Activated T-helper 1 cell treated with anti-CD3 and anti-CD28 coated beads, Interleukin-12 subunit alpha, Interleukin-12 subunit beta, Interleukin-2, Interleukin-4 antibody, amounts not matched to agents 30 ng/mL and 10 ng/mL and 1 ng/mL, durations not matched to agents 14 hours and 24 hours and 36 hours (primary cell): ENCODE measurements at places on chromosomes 16 and 17. TPM values are rescaled to one million over a fixed set of nuclear protein-coding genes. Genes with fewer than 3 reads are reported as not detected.

GRCh38 chr16:19346335-19346922 lies 60.9 kb downstream of the CLEC19A start:
- DNase-seq = no peak

Gene CACNG3
- not detected in 2 replicates for total RNA-seq

Gene SHISA9
- 0.18 TPM in 1 of 2 replicates, not detected in the other for total RNA-seq

GRCh38 chr17:55965051-55965450 lies 188.2 kb upstream of the ANKFN1 start:
- DNase-seq = no peak

Gene SLC38A8
- not detected in 2 replicates for total RNA-seq

DNA sequence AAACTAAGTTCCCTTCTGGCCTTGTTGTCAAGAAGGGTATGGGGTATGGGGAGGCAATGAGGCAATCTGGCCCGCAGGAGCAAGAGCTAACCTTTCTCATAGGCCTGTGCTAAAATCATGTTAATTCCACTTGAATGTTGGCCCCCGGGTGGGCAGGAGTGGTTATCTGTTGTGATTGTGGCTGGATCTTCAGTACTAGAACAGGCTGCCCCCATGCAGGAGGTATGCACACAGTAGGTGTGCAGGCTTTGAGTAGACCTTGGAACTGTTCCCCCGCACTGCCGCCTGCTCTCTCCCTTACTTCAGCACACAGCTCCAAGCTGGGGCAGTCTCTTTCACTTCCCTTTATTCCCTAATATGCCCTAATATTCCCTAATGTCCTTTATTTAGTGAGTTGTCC lies 52.4 kb upstream of the TANGO6 start:
- DNase-seq = no peak

- no peak for DNase-seq
Observed at GRCh38 chr17:40373324-40373723, 8.8 kb upstream of the GJD3 start.

DNA sequence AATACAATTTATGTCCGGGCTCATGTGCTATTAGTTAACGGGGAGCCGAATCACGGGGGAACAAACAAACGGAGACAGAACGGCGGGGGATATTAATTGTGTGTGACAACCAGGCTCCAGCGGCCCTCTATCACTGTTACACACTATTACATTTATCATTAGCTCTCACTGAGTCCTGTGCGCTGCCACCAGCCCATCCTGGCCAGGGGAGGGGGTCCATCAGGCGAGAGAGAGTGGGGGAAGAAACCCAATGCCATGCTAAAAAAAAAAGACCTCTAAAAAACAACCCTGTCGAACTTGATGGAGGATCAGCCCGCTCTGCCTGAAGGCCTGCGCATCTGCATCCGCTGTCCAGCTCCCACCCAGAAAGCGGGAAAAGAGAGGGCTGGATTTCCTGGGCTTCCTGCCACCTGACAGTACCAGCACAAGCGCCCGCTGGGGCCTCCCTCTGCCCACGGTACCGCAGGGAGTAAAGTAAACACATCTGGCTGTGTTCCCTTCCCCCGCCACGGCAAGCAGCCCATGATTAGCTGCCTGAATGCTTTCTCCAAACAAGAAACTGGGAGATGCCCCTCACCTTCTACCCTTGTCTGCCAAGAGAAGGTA lies 41.7 kb downstream of the PIPOX start:
- DNase-seq = no peak

Gene SULT1A3
- total RNA-seq = 18.9 and 20.4 TPM in 2 replicates

Gene MLX
- 74.1 and 75.4 TPM in 2 replicates for total RNA-seq

DNA sequence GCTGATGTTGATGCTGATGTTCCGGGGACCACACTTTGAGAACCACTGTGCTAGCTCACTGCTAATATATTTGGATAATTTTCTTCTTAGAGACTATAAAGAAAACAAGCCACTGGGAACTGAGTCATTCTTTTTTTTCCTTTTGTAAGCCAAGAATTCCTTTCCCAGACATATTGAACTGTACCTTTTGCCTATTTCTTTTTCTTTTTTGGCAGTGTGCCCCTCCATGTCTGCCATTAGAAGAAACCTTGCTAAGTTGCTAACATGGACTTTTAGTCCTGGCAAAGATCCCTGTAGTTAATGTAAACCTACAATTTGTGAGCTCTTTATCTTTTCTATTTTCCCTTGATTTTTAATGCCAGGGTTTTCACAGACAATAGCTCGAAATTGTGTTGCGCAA lies 17.3 kb upstream of the ERCC4 start:
- no peak for DNase-seq

Gene FADS6
- total RNA-seq = not detected in 2 replicates

Gene CIAPIN1
- 98.0 and 98.4 TPM in 2 replicates for total RNA-seq

DNA sequence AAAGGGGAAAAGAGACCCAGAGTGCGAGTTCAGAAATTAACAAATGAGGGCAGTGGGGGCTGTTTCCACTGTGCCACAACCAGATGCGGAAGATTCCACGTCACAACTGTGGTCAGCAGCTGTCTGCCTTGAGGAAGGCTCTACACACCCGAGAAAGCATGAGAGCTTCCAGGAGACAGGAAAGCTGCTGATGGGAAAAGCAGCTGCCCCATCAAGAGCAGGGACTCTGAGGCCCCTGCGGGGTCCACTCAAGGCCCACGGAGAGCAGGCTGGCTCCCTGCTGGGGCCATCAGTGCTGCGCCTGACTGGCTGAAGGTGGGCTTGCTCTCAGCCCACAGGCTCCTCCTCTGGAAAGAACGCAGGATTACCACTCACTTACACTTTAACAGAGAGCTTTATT lies 14.8 kb upstream of the TRAP1 start:
- no peak for DNase-seq

Gene ITGB3
- not detected in 2 replicates for total RNA-seq

Gene SLC5A2
- total RNA-seq = not detected in 2 replicates

GRCh38 chr16:70453892-70454221 lies 538 bp upstream of the FCSK start:
- DNase-seq = no peak

- DNase-seq = no peak
Observed at GRCh38 chr17:78343187-78343542, 16.7 kb downstream of the SOCS3 start.

DNA sequence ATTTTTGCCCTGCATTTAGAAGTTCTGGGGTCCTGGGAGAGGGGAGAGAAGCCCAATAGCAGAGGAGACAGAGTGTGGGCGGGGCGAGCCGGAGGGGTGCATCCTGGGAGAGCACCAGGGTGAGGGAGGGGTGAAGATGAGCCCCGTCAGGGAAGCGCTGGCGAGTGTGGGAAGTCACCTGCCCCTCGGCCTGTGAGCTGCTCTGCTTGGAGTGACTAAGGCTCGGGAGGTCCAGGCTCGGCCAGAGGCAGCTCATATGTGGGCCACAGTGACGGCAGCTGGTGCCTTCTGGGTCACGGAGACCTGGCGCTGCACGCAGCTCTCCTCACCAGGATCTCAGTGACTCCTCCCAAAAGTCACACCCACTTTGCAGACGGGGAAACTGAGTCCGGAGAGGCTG lies 1.1 kb downstream of the ZG16B start:
- DNase-seq = no peak

GRCh38 chr17:2054512-2055291 lies at the start of gene HIC1:
TSS of gene HIC1 (plus strand) at chr17:2055103. CDS start at chr17:2056691, 1,588 bp downstream.
- DNase-seq = peak; percentile 85

DNA sequence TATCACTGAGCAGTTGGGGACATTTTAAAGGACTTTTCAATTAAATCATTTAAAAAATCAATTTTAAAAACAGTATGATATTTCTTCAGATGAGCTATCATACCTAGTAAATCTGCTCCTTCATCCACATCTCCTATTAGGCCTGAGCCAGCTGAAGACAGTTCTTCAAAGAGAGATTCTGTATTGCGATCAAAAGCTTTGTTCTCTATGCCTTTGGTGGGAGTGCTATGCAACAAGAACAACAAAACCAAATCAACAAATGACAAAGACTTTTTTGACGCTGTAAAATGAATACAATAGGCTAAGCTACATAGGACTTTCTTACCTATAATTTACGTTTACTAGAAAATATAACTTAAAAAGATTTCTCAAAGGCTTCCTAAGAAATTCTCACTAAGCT lies 106.5 kb downstream of the SPAG9 start:
- DNase-seq = no peak

Gene ZFPM1
- 20.6 and 21.7 TPM in 2 replicates for total RNA-seq

- no peak for DNase-seq
Observed at GRCh38 chr16:66486199-66486772, 59.2 kb downstream of the BEAN1 start.

Gene BORCS6
- 6.3 and 6.7 TPM in 2 replicates for total RNA-seq

GRCh38 chr17:61583242-61583641 lies 7.8 kb downstream of the NACA2 start:
- DNase-seq = no peak

DNA sequence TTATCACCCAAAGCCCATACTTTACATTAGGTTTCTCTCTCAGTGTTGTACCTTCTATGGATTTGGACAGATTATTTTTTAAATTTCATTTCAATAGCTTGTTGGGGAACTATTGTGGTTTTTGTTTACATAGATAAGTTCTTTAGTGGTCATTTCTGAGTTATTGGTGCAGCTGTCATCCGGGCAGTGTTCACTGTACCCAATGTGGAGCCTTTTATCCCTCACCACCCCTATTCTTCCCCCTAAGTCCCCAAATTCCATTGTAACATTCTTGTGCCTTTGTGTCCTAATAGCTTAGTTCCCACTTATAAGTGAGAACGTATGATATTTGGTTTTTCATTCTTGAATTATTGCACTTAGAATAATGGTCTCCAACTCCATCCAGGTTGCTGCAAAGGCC lies 57.5 kb downstream of the SLFN11 start:
- no peak for DNase-seq

- DNase-seq = no peak
Observed at GRCh38 chr17:1087381-1088241, 90.7 kb downstream of the TIMM22 start.

- DNase-seq = no peak
Observed at GRCh38 chr17:9240659-9241370, 219.5 kb downstream of the NTN1 start.

DNA sequence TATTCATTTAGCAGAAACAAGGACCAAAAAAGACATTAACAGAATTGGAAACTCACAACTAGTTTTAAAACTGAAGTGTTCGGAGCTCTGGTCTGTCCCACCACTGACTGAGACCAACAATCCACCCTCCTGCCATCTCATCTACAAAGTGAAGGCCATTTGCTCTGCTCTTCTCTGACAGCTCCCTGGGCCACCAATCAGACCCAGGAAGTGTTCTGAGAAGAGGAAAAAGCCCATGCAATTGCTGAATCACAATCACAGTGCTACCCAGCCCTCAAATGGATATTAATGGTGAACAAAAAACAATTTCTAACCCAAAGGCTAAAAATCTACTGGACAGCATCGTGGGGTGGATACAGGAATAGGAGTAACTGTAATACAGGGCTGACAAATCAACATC lies 2.1 kb downstream of the RPL23 start:
- no peak for DNase-seq

GRCh38 chr16:84279881-84280280 lies 14.8 kb upstream of the WFDC1 start:
- DNase-seq = no peak

Gene NBR1
- total RNA-seq = 53.4 and 56.1 TPM in 2 replicates

GRCh38 chr17:48795444-48796162 lies 21.4 kb downstream of the TTLL6 start:
- DNase-seq = no peak

Gene TAF15
- total RNA-seq = 311 and 322 TPM in 2 replicates

Gene TPSG1
- not detected in 2 replicates for total RNA-seq

GRCh38 chr17:81582341-81582740 lies 30.2 kb upstream of the FAAP100 start:
- no peak for DNase-seq

DNA sequence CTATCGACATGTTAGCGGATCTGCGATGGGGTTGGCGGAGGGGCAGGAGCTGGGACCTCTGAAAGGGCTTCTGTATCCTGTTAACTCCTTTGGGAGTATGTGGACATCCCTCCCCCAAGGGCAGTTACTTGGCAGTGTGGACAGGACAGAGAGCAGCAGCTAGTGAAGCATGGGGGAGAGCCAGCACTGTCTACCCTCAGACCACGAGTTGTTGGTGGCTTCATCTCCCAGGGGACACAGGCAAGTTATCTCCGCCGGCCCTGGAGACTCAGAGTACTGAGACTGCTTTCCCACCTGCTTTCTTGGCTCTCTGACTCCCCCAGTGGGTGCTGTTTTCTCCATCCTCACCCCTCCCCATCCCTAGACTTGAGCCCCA lies 5.3 kb upstream of the GFAP start:
- DNase-seq = no peak

- no peak for DNase-seq
Observed at GRCh38 chr16:64412578-64413280, 709.1 kb downstream of the CDH11 start.

Gene KCNJ12
- not detected in 2 replicates for total RNA-seq

- no peak for DNase-seq
Observed at GRCh38 chr17:68359791-68360535, 68.7 kb downstream of the ARSG start.

DNA sequence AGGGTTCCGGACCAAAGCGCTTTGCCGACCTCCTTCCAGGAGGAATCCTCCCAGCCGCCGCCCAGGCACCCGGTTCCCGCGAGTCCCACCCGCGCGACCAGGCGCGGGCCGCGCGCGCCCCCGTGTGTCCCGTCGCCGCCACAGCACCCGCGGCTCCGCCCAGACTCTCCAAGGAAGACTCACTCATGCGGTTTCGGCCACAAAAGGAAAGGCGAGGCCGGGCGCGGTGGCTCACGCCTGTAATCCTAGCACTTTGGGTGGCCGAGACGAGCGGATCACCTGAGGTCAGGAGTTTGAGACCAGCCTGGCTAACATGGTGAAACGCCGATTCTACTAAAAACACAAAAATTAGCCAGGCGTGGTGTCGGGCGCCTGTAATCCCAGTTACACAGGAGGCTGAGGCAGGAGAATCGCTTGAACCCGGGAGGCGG lies 3.5 kb upstream of the PKMYT1 start:
- peak; percentile 61 for DNase-seq
